ENCODE measurements at places on chromosomes 13 and 19. TPM values are rescaled to one million over a fixed set of nuclear protein-coding genes. Genes with fewer than 3 reads are reported as not detected.

DNA sequence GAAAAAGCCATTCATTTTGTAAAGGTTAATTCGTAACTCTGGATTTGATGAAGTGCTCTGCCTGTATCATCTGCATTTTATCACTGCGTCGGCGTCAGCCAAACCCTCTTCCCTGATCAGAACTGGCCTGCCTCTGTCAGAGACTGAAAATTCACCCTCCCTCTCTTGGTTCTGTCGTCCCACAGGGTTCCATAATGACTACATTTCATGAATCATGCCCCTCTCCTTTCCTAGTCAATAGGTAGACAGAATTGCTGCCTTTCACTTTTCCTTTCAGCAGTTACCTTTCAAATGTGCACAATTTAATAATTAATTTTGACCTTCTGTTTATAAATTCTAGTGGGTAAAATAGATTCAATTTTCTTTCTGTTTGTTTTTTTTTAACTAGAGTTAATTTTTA is 423.4 kb downstream of the RFC3 start:
- no peak for DNase-seq

GRCh38 chr19:12866416-12867119 is 14.7 kb downstream of the DNASE2 start:
- no peak for DNase-seq

DNA sequence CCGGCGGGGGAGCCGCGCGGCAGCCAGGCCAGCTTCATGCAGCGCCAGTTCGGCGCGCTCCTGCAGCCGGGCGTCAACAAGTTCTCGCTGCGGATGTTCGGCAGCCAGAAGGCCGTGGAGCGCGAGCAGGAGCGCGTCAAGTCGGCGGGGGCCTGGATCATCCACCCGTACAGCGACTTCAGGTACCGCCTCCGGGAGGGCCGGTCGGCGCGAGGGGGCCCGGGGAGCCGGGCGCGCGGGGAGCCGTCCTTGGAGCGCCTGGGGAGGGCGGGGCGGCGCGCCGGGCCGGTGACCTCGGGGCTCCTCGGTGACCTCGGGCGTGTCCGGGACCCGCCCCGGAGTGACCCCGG is 690 bp downstream of the HCN2 start:
- DNase-seq: no peak

- DNase-seq: no peak
These were observed 6.5 kb upstream of the SCEL start for GRCh38 chr13:77528834-77529500.

GRCh38 chr13:68551701-68552522 is 1321.8 kb upstream of the PCDH9 start:
- no peak for DNase-seq

DNA sequence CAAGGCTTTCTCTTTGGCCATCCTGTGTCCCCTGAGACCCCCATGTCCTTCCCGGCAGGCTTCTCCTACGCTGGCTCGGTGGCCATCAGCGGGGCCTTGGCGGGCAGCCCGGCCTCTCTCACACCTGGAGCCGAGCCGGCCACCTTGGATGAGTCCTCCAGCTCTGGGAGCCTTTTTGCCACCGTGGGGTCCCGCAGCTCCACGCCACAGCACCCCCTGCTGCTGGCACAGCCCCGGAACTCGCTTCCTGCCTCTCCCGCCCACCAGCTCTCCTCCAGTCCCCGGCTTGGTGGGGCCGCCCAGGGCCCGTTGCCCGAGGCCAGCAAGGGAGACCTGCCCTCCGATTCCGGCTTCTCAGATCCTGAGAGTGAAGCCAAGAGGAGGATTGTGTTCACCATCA is 14.2 kb downstream of the PLEKHJ1 start:
- DNase-seq: no peak

Gene MAST1
- total RNA-seq: 0.38 TPM

Gene PSG3
- not detected for total RNA-seq

Gene KCNJ14
- total RNA-seq: 1.1 TPM

Gene LRRC25
- total RNA-seq: under 0.01 TPM
